ENCODE measurements at places on chromosomes 1 and 21.

DNA sequence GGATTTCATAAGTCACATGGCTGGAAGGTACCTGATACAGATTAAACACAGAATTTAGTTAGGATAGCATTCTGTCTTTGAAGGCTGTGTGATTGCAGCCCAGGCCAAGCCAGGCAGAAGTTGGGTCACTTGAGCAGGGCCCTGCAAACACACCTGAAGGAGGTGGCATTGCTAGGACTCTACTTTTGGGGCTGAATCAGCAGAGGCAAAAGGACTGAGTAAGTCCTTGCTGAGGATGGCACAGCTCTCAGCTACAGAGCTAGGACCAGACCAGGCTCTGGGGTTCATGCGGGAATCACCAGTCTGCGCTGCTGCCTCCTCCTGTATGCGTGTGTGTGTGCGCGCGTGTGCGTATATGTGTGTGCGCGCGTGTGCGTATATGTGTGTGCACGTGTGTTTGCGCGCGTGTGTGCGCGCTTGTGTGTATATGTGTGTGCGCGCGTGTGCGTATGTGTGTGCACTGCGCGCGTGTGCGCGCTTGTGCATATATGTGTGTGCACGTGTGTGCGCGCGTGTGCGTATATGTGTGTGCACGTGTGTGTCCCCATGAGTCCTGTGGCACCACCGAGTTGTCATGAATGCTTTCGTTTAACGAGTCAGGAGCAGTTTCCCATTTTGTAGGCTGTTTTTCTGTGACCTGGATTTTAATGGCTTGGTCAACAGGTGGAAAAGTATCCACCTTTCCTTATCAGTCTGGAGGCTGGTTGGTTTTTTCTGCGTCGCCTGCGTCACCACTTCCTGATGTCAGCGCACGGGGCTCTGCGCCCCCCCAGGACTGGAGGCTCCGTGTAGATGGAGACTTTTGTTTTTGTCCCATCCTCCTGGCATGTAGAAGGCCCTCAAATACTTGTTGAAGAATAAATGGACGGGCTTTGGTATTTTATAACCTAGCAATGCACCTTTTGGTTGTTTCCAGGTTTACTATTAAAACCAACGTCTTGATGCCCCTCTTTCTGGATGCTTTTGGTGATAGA is 34.7 kb downstream of the ADARB1 start:
- no peak for DNase-seq

GRCh38 chr1:197614916-197615692 is 160.2 kb downstream of the DENND1B start:
- DNase-seq = peak; percentile 47

DNA sequence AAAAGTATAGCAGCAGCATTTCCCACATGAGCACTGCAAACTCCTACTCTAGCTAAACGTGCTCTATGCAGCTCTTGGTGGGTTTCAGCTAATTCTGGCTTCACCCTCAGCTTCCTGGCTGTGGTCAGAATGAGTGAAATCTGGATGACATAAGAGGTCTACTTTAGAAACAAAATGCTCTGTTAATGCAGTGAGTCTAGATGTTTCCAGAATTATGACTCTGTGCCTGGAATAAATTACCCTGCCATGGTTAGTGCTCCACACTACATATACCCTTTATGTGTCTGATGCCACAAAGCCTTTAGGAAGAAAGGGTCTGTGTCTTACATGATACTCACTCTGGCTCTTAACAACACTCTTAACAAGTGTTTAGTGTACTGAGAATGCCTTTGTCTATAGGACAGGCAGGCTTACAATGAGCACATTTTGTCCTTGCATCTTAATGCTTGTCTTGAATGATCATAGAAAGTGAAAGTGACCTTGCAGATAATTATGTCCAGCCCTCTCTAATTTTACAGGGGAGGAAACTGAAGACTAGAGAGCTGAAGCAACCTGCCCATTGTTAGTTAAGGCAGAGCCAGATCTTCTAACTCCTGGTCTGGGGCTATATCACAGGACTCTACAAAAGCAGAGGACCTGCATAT is 9.2 kb downstream of the S100A10 start:
- DNase-seq = peak; percentile 92

DNA sequence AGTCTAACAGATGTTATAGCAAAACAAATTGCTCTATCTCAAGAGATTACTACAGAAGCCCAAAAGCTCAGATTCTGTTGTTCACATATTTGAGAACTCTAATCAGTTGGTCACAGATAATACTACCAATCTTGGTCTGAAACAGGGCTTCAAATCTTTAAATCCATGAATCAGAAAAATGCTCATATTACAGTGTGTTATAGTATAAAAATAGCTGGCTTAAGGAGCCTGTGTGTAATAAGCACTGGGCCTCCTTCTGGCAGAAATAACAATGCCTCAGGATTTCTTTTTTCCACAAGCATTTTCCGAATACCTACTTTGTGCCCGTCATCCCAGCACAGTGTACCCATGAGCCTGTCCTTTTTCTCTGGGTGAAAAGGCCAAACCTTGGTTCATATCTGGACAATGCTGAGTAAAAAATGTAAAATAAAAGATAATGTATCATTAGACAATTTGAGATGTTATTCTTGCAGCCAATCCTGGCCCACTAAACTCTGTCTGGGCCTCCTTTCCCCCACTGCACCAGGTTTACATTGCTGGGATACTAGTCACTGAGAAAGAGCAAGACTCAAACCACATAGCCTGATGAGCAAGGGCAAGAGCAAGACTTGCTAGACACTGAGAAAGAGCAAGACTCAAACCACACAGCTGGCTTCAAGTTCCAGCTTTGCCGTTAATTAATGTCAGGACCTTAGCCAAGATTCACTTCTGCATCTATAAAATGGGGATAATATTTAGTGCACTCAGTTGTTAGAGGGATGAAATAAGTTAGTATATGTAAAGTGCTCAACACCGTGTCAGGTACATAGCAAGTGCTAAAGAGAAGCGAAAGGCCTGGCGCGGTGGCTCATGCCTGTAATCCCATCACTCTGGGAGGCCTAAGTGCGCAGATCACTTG is 17.0 kb upstream of the ADAR start:
- DNase-seq = no peak

DNA sequence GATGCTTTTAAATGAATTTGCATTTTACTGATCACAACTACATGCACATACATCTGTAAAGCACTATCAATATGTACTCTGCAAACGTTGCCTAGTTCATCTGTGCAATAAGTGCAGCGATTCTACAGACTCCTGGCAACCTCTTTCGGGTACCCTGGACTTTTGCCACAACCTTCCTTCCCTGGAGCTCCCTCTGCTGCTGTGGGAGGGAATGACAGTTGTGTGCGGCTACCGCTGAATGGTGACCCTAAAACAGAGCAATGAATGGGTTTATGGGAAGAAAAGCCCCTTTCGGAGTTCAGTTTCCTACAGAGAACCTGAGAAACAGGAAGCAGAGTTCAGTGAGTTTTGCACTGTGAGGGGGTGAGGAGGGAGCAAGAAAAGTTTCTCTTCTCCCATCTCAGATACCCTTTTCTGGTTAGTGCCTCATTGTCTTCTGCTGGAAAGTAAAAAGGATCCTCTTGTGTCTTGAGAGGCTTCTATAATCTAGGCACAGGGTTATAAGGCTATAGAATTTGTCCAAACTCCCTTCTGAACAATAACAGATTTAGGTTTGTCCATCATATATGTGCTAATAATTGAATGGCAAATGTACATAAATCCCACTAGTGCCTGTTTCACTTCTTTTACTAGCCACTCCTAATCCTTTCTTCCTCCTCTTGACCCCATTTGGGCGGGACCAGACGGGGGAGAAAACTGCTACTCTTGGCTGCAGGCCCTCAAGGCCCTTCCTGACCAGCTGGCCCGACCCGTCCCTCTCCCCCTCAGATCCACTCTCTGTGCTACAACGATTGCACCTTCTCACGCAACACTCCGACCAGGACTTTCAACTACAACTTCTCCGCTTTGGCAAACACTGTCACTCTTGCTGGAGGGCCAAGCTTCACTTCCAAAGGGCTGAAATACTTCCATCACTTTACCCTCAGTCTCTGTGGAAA is 19.8 kb upstream of the SARS1 start:
- DNase-seq = peak; percentile 78

GRCh38 chr1:173424782-173425407 is 52.2 kb upstream of the PRDX6 start:
- no peak for DNase-seq

- DNase-seq = no peak
Measured at GRCh38 chr1:36847761-36848160, 186.6 kb downstream of the GRIK3 start.

DNA sequence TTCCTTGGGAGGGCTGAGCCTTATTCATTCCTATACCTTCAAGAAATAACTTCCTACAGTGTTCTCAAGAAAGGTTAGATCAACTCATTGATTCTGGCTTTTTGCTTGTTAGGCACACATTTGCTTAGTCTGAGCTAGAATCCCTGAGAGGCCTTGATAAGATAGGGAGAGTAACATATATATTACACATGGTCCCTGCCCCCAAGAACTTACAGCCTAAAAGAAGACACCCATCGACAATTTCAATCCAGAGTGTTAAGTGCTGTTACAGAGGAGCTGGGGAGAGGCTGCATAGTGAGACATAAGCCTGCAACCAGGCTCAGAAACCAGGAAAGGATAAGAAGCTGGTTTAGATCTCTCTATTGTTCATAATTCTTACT is 68.7 kb downstream of the PLPP3 start:
- DNase-seq = no peak

DNA sequence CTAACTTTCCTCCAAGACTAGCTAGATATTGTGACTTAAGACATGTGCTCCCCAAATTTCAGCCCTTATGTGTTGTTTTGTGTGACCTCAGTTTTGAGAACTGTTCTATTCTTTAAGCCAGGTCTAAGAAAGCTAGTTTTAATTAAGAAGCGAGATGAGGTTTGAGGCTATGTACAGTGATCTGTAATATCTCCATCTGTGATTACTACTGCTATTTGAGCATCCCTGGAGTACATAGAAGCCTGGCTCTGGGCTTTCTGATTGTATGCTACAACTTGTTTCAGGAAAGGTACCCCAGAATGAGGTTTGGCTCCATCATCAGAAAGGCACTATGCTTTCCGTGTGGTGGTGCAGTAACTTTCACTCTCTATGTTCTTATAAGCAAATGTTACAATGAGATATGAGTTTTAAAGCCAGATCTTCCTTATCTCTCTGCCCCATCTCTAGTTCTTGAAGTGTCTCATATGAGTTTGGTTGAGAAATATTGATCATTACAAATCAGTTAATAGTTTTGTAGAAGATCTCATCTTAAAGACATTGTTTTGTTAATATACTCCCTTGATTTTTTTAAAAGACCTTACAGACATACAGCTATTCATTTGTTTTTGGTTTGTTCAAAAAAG is 605 bp downstream of the RGS4 start:
- no peak for DNase-seq

DNA sequence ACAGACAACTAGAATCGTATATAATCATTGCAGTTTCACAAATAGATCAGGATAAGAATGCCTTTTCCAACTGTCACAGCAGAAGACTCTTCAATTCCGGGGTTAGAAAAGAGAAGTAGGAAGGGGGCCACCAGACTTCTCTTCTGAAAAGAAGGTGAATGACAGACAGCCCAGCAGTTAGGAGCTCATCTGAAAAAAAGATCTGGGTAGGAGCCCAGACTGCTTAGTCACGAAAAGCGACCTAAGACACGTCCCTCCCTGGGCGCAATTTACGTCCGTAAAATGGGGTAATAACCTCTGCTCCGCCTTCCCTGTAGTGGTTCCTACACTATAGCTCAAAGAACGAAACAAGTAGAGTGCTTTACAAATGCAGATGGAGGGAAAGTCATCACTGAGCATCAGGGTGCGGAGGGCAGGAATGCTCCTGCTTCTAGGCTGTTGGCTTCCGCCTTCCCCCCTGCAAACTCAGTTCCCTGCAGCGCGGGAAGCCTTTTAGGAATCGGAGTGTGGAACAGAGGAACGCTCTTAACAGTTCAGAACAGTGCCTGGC is 582 bp downstream of the ORC1 start:
- DNase-seq = peak; percentile 75

GRCh38 chr1:37858931-37859506 is 373 bp downstream of the MTF1 start:
- no peak for DNase-seq

GRCh38 chr21:45412909-45413611 is 8.1 kb downstream of the COL18A1 start:
- no peak for DNase-seq

DNA sequence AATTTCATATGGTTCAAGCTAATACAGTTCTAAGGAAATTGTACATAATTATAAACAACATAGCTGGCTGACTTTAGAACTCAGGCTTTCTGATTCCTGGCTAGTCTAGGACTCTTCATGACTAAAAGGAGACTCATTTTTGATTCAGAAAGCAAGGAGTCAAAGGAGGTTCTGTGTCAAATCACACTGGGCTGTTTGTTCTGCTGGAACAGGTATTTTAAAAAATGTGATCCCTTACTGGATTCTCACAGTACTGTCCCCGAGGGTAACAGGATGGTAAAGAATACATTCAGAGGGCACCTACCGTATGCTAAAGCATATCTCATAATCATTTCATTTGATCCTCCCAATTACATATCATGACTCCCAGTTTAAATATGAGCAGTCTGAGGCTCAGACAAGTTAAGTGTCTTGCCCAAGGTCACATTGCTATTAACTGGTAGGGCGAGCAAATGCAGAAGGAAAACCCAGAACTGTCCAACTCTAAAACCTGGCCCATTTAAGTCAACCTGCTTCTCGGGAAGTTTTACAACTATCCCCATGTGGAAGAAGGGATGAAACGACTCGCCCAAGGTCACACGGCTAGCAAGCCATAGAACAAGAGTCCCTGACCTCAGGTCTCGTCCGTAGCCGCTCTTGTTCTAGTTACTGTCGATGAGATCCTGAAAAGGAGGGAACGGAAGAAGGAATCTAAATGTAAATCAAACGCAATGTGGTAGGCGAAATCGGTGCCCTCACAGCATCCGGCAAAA is 675 bp downstream of the MYSM1 start:
- DNase-seq = peak; percentile 16

GRCh38 chr1:52400131-52400530 is 4.1 kb downstream of the ORC1 start:
- DNase-seq = no peak

DNA sequence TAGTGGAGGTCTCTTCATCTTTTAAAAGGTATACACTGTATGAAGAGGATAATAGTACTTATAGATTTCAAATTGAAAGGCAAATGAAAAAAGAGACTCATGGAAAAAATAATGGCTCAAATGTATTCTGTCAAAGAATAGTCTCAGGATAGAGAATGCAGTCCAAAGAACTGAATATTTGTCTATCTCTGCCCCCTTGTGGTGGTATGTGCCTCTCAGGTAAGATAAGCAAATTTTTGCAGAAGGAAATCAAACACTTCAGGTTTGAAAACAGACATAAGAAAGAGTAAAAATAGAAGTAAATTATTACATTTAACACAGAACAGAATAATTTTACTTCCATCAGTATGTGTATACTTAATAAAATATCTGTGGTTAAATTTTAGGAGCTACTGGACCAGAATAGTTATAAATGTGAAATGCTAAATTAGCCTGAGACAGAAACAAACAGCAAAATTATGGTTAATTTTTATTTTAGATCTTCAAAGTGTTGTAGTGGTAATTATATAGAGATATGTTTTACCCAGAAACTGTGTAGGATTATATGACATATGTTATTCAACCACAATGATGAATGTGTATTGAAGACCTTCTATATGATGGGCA is 164.4 kb upstream of the PALMD start:
- DNase-seq = peak; percentile 55

All from activated CD4-positive, alpha-beta T cell treated with anti-CD3 and anti-CD28 coated beads, Interleukin-10, Interleukin-2, amounts not matched to agents 100 ng/mL and 50 ng/mL, durations not matched to agents 16 hours and 8 hours (primary cell).